ENCODE measurements at places on chromosomes 16 and 17.

DNA sequence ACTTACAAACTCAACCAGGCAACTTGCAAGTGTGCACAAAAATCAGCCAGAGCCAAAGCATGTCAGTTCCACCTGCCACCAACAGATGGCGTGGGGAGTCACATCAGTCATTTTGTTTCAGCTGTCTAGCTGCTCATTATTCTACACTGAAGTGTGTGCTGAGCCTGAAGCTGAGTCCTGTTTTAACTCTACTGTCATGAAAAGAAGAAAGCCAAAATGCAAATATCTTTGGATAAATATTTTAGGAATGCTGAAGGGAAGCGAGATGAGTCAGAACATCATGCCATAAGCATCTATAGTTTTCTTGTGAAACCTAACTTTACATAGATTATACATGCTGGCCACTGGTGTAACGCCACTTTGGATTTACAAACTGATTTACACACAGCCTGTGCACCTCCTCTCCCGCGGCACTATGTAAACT lies 172.6 kb downstream of the CDK5R1 start:
- peaks cover 26% of the 10 kb centered on the region for H3K36me3 ChIP-seq
- no peaks in the 10 kb centered on the region for H3K4me1 ChIP-seq
- H3K4me3 ChIP-seq: no peak overlapping the region
- DNase-seq: peak; percentile 70
- no peaks in the 10 kb centered on the region for H3K27me3 ChIP-seq

DNA sequence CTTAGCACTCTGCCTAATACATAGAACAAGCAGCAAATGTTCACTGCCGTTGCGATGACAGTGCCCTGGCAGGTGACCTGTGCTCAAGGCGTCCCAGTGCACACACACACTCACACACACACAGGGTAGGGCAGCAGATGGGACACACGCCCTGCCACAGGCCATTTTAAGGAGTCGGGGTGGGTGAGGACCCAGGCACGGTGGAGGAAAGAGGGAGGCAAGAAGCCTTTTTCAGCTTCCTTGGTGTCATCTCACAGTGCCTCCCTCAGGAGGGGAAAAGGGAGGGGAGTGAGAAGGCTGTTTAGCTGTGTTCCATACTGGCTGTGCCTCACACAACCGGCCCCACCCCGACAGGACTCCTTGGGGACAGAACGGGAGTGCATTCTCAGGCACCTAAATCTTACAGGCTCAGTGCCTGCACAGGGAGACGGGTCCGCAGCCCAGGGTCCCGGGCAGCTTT lies 1.5 kb downstream of the PITPNM3 start:
- no peaks in the 10 kb centered on the region for H3K36me3 ChIP-seq
- H3K27me3 ChIP-seq: no peaks in the 10 kb centered on the region
- H3K4me1 ChIP-seq: peaks cover 9% of the 10 kb centered on the region
- no peak for DNase-seq
- H3K4me3 ChIP-seq: peak overlapping the region; percentile 68
- H3K27ac ChIP-seq: peak overlapping the region; percentile 44

GRCh38 chr17:42548070-42548837 lies 4.5 kb upstream of the HSD17B1 start:
- no peaks in the 10 kb centered on the region for H3K4me1 ChIP-seq
- peak; percentile 96 for DNase-seq
- H3K36me3 ChIP-seq: no peaks in the 10 kb centered on the region
- no peaks in the 10 kb centered on the region for H3K27me3 ChIP-seq

GRCh38 chr17:32288615-32289014 lies 23.0 kb downstream of the RHBDL3 start:
- no peak for DNase-seq
- no peaks in the 10 kb centered on the region for H3K36me3 ChIP-seq
- no peak overlapping the region for H3K4me3 ChIP-seq
- H3K27me3 ChIP-seq: no peaks in the 10 kb centered on the region

GRCh38 chr17:39699818-39700147 lies at the start of gene ERBB2:
TSS of gene ERBB2 (plus strand) at chr17:39700064. CDS start at chr17:39700239, 175 bp downstream.
- peaks cover 43% of the 10 kb centered on the region for H3K4me1 ChIP-seq
- no peak for DNase-seq
- H3K27ac ChIP-seq: peak within 1 kb of the TSS; percentile 65

- H3K4me1 ChIP-seq: no peaks in the 10 kb centered on the region
- no peaks in the 10 kb centered on the region for H3K36me3 ChIP-seq
- no peaks in the 10 kb centered on the region for H3K27me3 ChIP-seq
- peak overlapping the region; percentile 79 for H3K27ac ChIP-seq
Observed at GRCh38 chr17:16419929-16420271, 4.5 kb downstream of the TRPV2 start.

GRCh38 chr17:68327823-68328557 lies 36.7 kb downstream of the ARSG start:
- no peaks in the 10 kb centered on the region for H3K4me1 ChIP-seq
- DNase-seq: no peak
- H3K27ac ChIP-seq: no peak overlapping the region
- H3K36me3 ChIP-seq: no peaks in the 10 kb centered on the region

- DNase-seq: no peak
Observed at GRCh38 chr17:10754861-10755591, 25.2 kb upstream of the TMEM220 start.

- H3K36me3 ChIP-seq: no peaks in the 10 kb centered on the region
- H3K4me1 ChIP-seq: no peaks in the 10 kb centered on the region
- DNase-seq: no peak
- no peak overlapping the region for H3K27ac ChIP-seq
Observed at GRCh38 chr17:70073310-70073709, 1.7 kb upstream of the KCNJ16 start.

- DNase-seq: peak; percentile 97
- H3K27me3 ChIP-seq: no peaks in the 10 kb centered on the region
- H3K27ac ChIP-seq: peak overlapping the region; percentile 7
- peak overlapping the region; percentile 47 for H3K4me3 ChIP-seq
- H3K4me1 ChIP-seq: peaks cover 5% of the 10 kb centered on the region
Observed at GRCh38 chr16:29290631-29291247, 115.8 kb downstream of the NPIPB11 start.

- H3K27ac ChIP-seq: no peak overlapping the region
- H3K4me3 ChIP-seq: no peak overlapping the region
- H3K36me3 ChIP-seq: no peaks in the 10 kb centered on the region
- no peak for DNase-seq
- no peaks in the 10 kb centered on the region for H3K27me3 ChIP-seq
Observed at GRCh38 chr17:27417596-27418365, 38.5 kb upstream of the KSR1 start.

DNA sequence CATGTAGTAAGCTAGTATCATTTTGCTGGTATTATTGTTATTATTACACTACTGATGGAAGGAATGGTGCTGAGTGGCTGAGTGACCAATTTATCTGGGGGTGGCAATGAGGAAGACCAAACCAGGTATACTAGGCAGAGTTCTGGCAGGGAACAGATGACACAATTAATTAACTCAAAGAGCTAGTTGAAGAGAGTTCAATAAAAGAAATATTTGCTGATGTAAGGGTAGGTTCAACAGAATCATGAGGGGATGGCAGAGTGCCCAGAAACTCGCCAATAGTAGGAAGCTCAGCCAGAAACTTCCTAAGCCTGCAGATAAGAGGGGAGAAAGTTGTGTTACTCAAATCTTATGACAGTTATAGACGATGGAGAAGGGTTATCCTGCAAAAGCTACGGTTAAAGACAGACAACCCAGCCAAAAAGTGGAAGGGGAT lies 352.5 kb downstream of the KCNJ2 start:
- H3K4me3 ChIP-seq: no peak overlapping the region
- DNase-seq: no peak
- H3K4me1 ChIP-seq: no peaks in the 10 kb centered on the region
- no peaks in the 10 kb centered on the region for H3K36me3 ChIP-seq
- no peaks in the 10 kb centered on the region for H3K27me3 ChIP-seq

GRCh38 chr16:67298277-67298676 lies 18.9 kb downstream of the PLEKHG4 start:
- no peak for DNase-seq
- H3K27ac ChIP-seq: no peak overlapping the region

DNA sequence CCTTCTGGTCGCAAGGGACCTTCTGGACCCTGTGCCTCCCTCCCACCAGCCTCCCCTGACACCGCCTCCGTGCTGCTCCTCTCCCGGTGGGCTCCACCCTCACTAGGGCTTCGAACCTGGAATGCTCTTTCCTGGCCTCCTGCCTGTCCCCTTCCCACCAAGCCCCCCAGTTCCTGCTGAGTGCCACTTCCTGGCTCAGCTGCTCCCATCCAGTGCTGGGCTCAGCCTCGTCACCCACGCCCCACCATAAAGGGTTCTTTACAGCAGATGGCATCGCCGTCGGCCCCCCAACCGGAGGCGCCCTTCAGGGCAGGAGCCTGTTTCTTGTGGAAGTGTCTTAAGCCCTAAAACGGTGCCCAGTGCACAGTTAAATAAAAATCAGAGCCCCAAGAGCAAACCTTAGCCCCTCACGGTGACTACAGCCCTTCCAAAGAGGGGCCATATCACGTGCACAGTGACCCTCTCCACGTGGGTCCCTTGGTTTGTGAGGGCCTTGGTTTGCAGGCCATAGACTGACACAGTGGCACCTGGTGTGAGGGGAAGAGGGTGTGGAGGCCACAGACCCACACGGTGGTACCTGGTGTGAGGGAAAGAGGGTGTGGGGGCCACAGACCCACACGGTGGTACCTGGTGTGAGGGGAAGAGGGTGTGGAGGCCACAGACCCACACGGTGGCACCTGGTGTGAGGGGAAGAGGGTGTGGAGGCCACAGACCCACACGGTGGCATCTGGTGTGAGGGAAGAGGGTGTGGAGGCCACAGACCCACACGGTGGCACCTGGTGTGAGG lies 111.4 kb downstream of the METRNL start:
- DNase-seq: no peak
- peak overlapping the region; percentile 9 for H3K27ac ChIP-seq
- H3K4me1 ChIP-seq: no peaks in the 10 kb centered on the region

- no peak overlapping the region for H3K27ac ChIP-seq
- no peak overlapping the region for H3K4me3 ChIP-seq
- no peaks in the 10 kb centered on the region for H3K36me3 ChIP-seq
- no peak for DNase-seq
- no peaks in the 10 kb centered on the region for H3K4me1 ChIP-seq
Observed at GRCh38 chr17:8518326-8518725, 82.6 kb downstream of the NDEL1 start.

- H3K4me3 ChIP-seq: no peak overlapping the region
- no peak overlapping the region for H3K27ac ChIP-seq
- no peaks in the 10 kb centered on the region for H3K27me3 ChIP-seq
Observed at GRCh38 chr17:80800481-80801391, 190.9 kb upstream of the CHMP6 start.

Data from Peyer's patch (tissue), 4 donors.